Stomach (tissue), 19 donors: ENCODE measurements at places on chromosomes 2 and 18. TPM values are rescaled to one million over a fixed set of nuclear protein-coding genes. Genes with fewer than 3 reads are reported as not detected.

The TMEM163 gene
- total RNA-seq = not detected

The RPRD1A gene
- 58.7 TPM for total RNA-seq

DNA sequence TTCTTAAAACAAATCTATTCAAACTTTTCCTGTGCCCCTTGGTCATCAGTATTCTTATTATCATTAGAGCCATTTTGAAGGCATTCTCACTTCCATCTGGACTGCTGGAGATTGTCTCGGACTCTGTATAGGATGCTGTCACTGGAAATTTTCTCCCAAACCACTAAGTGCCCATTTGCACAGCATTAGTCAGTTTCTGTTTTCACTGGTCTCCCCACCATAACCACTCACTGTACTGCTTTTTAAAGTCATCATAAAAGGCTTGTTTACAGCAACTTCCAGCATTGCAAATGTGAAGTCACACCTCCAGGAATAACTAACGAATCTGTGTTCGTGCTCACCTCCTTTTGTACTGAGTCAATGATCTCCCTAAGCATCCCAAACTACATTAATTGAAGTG lies 150.9 kb upstream of the SERTAD2 start:
- no peak overlapping the region for H3K27ac ChIP-seq
- no peaks in the 10 kb centered on the region for H3K36me3 ChIP-seq
- DNase-seq = no peak

The FAM168B gene
- 103 TPM for total RNA-seq

DNA sequence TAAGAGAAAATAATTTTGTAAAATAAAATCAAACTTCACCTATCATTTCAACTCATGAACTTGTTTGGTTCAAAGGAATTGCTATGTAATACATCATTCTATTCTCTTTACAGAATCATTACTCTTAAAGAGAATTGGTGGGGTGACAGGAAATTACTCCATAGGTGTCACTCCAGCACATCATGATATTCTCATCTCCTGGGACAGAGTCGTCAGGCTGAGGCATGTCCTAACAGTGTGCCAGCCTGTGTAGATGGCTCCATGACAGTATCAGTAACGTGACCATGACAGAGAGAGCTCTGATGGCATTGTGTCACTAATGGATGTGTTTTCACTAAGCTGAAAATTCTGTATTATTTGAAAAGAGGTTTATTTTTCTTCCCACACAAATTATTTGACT lies 13.9 kb downstream of the SPATS2L start:
- no peaks in the 10 kb centered on the region for H3K27me3 ChIP-seq
- no peak overlapping the region for H3K27ac ChIP-seq
- H3K36me3 ChIP-seq = no peaks in the 10 kb centered on the region
- peaks cover 46% of the 10 kb centered on the region for H3K4me1 ChIP-seq

DNA sequence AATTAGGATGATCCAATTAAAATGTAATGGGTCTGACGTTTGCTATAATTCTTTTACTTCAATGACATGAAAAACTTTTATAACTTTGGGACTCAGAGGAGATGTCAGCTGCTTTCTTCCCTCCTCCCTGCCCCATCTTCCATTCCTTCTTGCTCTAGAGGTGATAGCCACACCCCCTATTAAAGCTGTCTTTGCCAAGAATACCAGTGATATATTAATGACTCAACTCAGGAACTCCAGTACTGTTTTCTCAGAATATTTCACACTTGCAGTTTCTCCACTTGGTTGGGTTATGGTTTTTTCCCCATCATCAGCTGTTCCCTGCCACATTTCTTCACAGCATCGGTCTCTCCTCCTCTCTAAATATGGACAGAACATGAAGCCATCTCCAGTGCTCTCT lies 184.0 kb downstream of the KCNE4 start:
- no peak for DNase-seq
- H3K4me3 ChIP-seq = no peak overlapping the region
- no peaks in the 10 kb centered on the region for H3K27me3 ChIP-seq
- H3K36me3 ChIP-seq = no peaks in the 10 kb centered on the region

GRCh38 chr2:4465671-4466070 lies 762.3 kb downstream of the DCDC2C start:
- H3K4me1 ChIP-seq = no peaks in the 10 kb centered on the region
- no peaks in the 10 kb centered on the region for H3K36me3 ChIP-seq
- no peak for DNase-seq

The XIRP2 gene
- total RNA-seq = not detected

The TLX2 gene
- not detected for total RNA-seq

The SERPINB4 gene
- not detected for total RNA-seq

The RALB gene
- 37.9 TPM for total RNA-seq

DNA sequence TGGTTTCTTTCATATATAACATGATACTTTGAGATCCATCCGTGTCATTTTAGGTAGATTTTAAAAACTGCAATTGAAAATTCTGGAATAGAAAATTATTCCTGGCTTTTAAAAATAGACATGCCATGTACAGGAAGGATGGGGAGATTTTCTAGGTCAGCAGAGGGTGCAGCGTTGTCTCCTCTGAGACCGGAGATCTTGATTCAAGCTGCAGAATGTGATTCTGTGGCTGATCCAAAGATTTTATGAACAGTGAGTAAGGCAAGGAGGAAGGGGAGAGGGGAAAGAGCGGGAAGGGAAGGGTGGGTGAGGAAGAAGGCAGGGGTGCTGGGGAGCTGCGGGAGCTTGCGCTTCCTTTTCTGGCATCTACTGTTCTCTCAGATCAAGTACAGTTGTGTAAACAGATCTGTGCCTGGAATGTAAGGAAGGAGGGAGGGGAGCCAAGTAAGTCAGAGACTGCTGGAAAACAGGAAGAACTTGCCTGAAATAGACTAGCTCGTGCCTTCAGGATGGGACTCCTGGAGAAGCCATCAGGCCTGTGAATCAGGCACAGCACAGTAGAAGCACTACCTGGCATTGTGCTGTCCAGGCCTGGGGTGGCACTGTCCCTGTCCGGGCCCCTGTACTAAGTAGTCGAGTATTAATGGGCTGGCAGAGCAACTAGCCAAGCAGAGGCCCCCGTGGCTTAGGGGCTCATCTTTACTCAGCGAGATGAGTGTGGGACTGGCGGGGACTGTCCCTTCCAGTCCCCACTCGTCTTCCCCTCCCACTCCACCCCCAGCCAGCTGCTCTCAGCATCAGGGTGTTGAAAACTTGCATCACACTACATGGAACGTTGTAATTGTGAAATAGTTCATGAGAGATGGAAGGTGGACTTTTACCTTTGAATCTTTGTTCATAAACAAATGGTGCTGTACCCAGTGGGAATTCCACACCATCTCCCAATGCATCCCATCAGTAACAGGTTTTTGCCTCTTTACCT lies 163.5 kb downstream of the UXS1 start:
- no peak overlapping the region for H3K4me3 ChIP-seq
- no peak for DNase-seq
- peaks cover 28% of the 10 kb centered on the region for H3K4me1 ChIP-seq
- H3K27me3 ChIP-seq = no peaks in the 10 kb centered on the region

- H3K27ac ChIP-seq = no peak overlapping the region
- H3K4me1 ChIP-seq = peaks cover 7% of the 10 kb centered on the region
- no peaks in the 10 kb centered on the region for H3K36me3 ChIP-seq
- DNase-seq = no peak
- H3K27me3 ChIP-seq = no peaks in the 10 kb centered on the region
These were observed 31.4 kb upstream of the IGFBP2 start for GRCh38 chr2:216601632-216602409.

GRCh38 chr2:74515981-74516633 lies 1.9 kb downstream of the TLX2 start:
- no peak overlapping the region for H3K27ac ChIP-seq
- peak overlapping the region; percentile 34 for H3K4me3 ChIP-seq
- DNase-seq = peak; percentile 62
- H3K27me3 ChIP-seq = peaks cover 89% of the 10 kb centered on the region
- peaks cover 32% of the 10 kb centered on the region for H3K4me1 ChIP-seq

- H3K4me1 ChIP-seq = no peaks in the 10 kb centered on the region
- no peak for DNase-seq
- H3K27me3 ChIP-seq = no peaks in the 10 kb centered on the region
- no peak overlapping the region for H3K27ac ChIP-seq
- H3K36me3 ChIP-seq = peaks cover 59% of the 10 kb centered on the region
These were observed 82.0 kb upstream of the ITGB6 start for GRCh38 chr2:160282063-160282580.

DNA sequence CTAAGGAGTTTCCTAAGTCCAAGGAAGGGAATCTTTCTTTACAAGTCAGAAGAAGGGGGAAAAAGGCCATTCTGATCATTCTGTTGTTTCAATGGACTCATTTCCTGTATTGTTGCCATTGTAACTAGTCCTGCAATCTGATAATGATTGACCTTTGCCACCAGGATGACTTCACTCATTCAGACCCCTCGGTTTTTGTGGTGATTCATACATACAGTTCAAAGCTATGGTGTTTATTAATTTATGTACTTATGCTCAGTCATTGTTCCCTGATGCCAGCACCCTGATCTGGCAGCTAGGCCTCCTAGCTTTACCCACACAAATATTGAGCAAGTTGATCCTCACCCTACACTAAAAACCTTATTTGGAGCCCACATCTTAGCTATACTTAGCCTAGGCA lies 57.6 kb upstream of the ZNF519 start:
- no peaks in the 10 kb centered on the region for H3K27me3 ChIP-seq
- H3K4me3 ChIP-seq = no peak overlapping the region
- DNase-seq = peak; percentile 8
- H3K4me1 ChIP-seq = no peaks in the 10 kb centered on the region
- H3K27ac ChIP-seq = no peak overlapping the region

The NIF3L1 gene
- total RNA-seq = 17.4 TPM

DNA sequence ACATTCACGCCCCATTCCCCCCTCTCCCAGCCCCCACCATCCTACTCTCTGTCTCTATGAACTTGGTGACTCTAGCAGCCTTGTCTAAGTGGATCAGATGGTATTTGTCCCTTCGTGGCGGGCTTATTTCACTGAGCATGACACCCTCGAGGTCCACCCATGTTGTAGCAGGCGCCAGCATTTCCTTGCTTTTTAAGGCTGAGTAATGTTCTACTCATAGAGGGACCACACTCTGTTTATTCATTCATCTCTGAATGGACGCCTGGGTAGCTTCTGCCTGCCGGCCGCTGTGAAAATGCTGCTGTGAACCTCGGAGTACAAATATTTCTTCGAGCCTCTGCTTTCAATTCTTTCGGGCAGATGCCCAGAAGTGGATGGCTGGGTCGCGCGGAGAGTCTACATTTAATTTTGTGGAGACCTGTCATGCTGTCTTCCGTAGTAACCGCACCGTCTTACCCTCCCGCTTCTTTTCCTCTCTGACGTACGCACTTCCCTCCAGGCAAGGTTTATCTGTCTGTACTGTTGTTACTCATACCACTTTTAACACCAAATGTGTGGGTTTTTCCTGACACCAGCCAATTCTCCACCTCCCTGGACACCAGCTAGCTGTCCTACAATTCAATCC lies 5.6 kb downstream of the CROCC2 start:
- peaks cover 70% of the 10 kb centered on the region for H3K27me3 ChIP-seq
- DNase-seq = no peak
- no peak overlapping the region for H3K4me3 ChIP-seq
- no peaks in the 10 kb centered on the region for H3K36me3 ChIP-seq
- no peak overlapping the region for H3K27ac ChIP-seq
